ENCODE measurements at places on chromosomes 2 and 18.

DNA sequence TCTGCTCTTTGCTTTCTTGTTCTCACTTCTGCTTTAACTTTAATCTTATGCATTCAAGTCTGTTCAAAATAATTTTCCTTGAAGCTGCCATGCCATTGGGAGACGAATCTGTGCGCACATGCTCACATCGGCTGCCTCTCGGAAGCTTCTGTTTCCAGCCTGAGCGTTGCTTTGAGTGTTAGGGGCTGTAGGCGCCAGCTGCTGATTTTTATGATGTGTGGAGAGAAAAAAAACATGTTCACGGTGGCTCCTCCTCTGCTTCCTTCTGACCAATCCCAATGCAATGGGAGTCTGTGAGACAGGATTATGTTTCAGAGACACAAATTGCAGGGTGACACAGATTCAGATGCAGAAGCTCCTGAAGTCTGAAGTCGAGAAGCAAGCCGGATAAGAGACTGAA is at the start of gene MC4R:
MC4R (minus strand) TSS at position 180 of the 400 bp plus-strand sequence. CDS start 426 bp downstream, outside the sequence.
- H3K27me3 ChIP-seq = peaks cover 21% of the 10 kb centered on the region
- no peaks in the 10 kb centered on the region for H3K36me3 ChIP-seq
- H3K27ac ChIP-seq = peak within 1 kb of the TSS; percentile 17
- H3K4me3 ChIP-seq = peak within 1 kb of the TSS; percentile 54
- H3K4me1 ChIP-seq = peaks cover 11% of the 10 kb centered on the region

GRCh38 chr2:105915005-105915558 is 170.4 kb downstream of the NCK2 start:
- no peak overlapping the region for H3K27ac ChIP-seq
- no peaks in the 10 kb centered on the region for H3K4me1 ChIP-seq
- H3K27me3 ChIP-seq = no peaks in the 10 kb centered on the region
- no peak overlapping the region for H3K4me3 ChIP-seq

DNA sequence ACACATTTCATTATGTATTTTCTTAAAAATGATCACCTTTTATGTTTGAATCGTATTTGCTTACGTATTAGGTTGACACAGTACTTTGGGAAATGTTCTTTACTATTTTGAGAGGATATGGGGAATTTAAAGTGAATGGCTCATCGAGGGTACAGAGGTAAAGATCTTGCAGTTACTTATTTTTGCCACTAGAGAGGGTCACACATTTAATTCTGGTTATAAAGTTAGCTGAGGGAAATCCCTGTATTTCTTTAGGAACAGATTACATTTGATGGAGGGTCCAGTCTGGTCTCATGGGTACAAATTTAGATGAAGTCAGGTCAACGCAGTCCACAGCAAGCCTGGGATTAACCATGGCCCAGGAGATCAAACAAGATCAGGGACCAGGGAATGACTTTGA is 24.5 kb downstream of the DYNC2LI1 start:
- no peak for DNase-seq
- H3K4me1 ChIP-seq = no peaks in the 10 kb centered on the region
- peaks cover 19% of the 10 kb centered on the region for H3K36me3 ChIP-seq
- no peak overlapping the region for H3K27ac ChIP-seq

GRCh38 chr18:473802-474201 is 26.7 kb downstream of the COLEC12 start:
- H3K4me3 ChIP-seq = no peak overlapping the region
- H3K27ac ChIP-seq = peak overlapping the region; percentile 61
- no peaks in the 10 kb centered on the region for H3K27me3 ChIP-seq
- no peak for DNase-seq

- DNase-seq = no peak
- H3K27ac ChIP-seq = no peak overlapping the region
- no peak overlapping the region for H3K4me3 ChIP-seq
Observed at GRCh38 chr2:109582928-109583895, 30.6 kb downstream of the SEPTIN10 start.

- no peaks in the 10 kb centered on the region for H3K36me3 ChIP-seq
- H3K27ac ChIP-seq = no peak overlapping the region
- peaks cover 55% of the 10 kb centered on the region for H3K27me3 ChIP-seq
Observed at GRCh38 chr18:5302606-5303005, 7.1 kb upstream of the ZBTB14 start.

- H3K27ac ChIP-seq = no peak overlapping the region
- peaks cover 13% of the 10 kb centered on the region for H3K27me3 ChIP-seq
- no peak for DNase-seq
- no peaks in the 10 kb centered on the region for H3K36me3 ChIP-seq
Observed at GRCh38 chr2:86238354-86238753, 39.1 kb downstream of the MRPL35 start.

- DNase-seq = no peak
- H3K27ac ChIP-seq = no peak overlapping the region
- no peaks in the 10 kb centered on the region for H3K36me3 ChIP-seq
- H3K4me1 ChIP-seq = no peaks in the 10 kb centered on the region
- no peak overlapping the region for H3K4me3 ChIP-seq
Observed at GRCh38 chr2:134491771-134492441, 226.9 kb downstream of the TMEM163 start.

GRCh38 chr18:79069717-79070151 is 540 bp downstream of the ATP9B start:
- H3K27me3 ChIP-seq = peaks cover 11% of the 10 kb centered on the region
- H3K4me3 ChIP-seq = peak overlapping the region; percentile 81
- H3K4me1 ChIP-seq = peaks cover 10% of the 10 kb centered on the region
- DNase-seq = no peak

Measured in mesothelial cell of epicardium (in vitro differentiated cells).